ENCODE measurements at places on chromosomes 6 and 20. TPM values are rescaled to one million over a fixed set of nuclear protein-coding genes. Genes with fewer than 3 reads are reported as not detected.

Gene TAGAP
- total RNA-seq = 0.92 TPM

Gene ZDHHC14
- total RNA-seq = 3.1 TPM

- ATAC-seq = no peak
Observed at GRCh38 chr6:44179648-44180047, 21.0 kb downstream of the CAPN11 start.

- ATAC-seq = no peak
Observed at GRCh38 chr6:25576919-25577318, 75.1 kb upstream of the SCGN start.

DNA sequence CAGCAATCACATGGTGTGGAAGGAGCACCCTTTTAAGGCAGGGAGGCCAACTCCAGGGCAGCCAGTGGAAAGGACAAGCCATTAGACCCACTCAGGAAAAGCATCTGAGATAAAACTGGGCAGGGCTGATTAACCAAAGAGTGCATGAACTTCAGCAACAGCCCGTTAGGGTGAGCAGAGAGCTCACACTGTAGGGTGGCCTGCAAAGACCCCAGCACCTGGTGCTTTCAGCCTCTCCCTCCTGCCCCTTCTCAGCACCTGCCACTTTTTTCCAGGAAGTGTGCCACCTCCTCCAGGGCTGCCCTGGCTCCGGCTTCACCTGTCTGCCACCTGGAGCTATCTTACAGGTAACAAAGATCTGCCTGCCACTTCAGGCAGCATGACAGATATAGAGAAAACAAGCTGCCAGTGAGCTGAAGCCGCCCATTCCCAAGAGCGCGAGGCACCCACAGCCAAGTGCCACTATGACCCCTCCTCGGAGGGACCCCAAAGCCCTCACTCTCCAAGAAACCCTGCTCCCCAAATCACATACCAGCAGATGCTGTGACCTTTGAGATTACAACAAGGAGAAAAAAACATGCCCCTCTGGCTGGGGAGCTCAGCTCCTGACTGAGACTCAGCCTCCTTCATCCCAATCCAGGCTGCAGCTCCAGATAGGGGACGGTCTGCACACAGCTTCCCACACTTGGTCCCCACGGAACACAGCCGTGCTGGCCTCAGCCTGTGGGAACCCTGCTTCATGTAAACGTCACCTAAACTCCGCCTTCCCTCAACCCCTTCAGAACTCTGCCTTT lies 71.2 kb downstream of the ABHD12 start:
- ATAC-seq = no peak

DNA sequence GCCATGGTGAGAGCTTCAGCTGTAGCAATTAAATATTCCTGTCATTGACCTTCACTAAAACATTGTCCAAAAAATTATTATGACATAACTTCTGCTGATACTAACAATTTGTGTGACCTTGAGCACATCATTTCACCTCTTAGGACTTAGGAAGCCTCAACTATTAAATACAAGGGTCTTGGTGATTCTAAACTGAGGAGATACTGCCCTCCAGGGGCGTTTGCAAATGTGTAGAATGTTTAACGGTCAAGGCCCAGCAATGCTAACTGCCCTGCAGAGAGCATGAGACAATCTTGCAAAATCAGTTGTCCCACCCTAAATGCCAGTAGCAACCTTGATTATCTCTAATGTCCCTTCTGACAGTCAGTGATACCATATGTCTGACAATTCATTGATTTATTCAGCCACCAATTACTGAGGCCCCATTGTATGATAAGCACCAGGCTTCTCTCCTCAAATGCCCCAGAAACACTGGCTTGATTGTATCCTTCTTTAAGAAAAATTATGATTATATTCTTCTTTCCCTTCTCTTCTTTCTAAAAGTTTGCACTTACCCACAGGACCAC lies 284.1 kb upstream of the PLN start:
- ATAC-seq = no peak

Measured in esophagus mucosa (tissue), 1 donor.